ENCODE measurements at places on chromosomes 1 and 21.

DNA sequence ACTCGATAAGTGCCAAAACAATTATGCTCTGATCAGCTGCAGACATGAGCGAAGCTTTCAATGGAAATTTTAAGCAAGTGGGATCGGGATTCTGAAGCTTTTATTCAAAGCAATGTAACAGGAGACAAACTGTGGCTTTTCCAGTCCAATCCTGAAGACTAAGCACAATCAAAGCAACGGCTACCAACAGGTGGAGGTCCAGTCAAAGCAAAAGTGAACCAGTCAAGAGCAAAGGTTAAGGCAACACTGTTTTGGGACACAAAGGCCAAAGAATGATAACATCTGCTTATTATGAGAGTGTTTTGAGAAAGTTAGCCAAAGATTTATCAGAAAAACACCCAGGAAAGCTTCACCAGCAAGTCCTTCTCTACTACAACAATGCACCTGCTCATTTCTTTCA lies 170.1 kb downstream of the SEC16B start:
- no peak for DNase-seq

DNA sequence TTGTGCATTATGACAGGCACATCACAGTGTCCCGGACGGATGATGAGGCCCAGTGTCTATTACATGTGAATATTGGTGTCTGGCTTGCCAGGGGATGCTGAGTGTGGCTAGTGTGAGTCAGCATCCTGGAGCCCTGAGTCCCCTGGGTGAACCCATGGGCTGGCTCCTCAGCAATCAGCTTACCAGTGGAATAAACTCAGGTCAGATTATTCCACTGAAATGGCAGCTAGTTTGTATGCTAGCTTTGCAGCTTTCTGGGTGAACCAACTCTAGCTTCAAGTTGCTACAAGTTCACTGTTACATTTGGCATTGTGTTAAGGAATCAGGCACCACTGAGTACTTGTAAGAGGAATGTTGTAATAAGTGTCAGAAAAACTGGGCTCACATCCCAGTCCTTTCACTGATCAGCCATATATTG lies 23.9 kb upstream of the RPTN start:
- no peak for DNase-seq

- DNase-seq = no peak
Observed at GRCh38 chr1:91850708-91851107, 35.2 kb downstream of the TGFBR3 start.

DNA sequence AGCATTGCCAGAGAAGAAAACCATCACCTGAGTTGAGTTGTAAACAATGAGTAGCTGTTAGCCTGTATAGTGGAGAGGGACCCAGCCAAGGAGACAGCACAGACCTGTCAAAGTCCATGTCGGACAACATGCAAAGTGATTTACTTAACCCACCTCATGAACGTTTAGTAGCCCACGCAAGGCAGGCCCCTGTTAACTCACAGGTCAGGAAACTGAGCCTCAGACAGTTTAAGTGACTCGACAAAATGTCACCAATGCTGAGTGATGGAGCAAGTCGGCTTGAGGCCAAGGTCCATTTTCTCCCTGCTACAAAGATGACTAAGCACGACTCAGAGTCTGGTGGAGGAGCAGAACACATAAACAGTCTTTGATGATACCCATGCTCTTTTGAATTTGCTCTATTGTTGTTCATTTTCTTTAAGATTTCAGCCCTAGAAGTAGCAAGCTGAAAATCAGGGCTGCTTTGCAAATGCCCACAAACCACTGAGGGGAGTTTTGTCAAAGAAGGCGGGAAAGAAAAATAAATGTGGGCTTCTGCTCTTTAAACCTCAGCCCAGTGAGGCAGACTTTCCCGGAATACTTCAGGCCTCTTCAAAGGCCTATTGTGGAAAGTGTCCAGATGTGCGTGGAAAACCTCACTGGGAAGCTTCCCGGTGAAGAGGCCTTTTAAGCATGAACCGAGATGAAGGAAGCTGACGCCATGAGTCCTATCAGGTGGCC lies 83.8 kb upstream of the HOOK1 start:
- no peak for DNase-seq

DNA sequence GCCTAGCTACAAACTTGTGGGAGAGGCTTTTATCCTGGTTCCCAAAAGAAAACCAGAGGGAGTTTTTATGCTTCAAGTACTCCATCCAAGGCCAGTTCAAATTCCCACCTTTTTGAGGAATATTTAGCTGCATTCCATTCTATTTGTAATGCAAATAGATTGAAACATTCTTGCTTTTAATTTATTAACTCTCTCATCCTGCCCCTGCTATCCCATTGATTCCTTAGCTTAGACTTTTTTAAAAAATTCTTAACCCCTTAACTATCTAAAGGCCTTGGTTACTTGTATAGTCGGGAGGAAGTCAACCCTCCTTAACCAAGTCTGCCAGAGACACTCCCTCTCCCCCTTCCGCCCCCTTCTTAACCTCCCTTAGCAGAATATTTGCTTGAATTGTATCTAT lies 2.5 kb upstream of the MOV10 start:
- no peak for DNase-seq

DNA sequence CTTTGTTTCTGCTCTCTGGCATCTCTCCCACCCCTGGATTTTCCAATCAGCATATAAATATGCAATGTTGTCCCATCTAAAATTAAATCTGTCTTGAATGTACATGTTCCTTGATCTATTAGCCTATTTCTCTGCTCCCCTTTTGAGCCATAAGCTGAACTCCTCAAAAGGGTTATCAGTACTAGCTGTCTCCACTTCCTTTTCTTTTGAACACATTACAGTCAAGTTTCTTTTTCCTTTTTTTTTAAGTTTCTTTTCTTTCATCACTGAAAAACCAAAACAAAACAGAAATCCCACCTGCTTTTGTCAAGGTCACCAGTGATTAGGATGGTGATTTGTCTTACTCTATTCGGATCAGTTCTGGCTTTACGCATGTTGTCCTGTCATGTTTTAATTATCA lies 29.3 kb downstream of the XCL2 start:
- DNase-seq = no peak

DNA sequence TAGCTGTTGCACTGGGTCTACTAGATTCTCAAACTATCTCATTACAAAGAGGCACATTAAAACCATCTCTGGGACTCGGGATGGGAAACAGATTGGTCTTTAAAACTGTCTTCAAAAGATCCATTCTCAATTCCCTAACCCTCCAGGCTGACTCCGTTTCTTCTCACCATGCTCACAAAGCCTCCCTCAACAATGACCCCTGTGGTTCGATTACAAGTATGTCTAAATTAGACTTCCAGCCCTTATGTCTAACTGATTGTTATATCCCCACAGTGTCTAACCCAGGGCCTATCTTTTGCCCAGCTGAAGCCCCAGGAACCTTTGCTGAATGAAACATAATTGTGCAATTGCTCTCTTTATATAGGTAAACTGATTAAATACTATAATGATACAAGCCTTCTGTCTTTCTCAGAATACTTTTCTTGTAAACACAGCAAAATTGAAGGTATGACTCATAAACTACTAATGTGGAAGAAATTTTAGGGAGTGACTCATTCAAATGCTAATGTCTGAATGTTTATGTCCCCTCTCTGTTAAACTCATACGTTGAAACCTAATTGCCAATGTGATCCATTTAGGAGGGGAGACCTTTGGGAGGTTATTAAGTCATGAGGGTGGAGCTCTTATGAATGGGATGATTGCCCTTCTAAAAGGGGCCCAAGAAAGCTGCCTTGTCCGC lies 65.6 kb upstream of the DAB1 start:
- no peak for DNase-seq

Measured in NCI-H774 (cell line).